ENCODE measurements at places on chromosomes 1 and 21.

- peak; percentile 69 for DNase-seq
Observed at GRCh38 chr21:41612674-41613532, 104.9 kb upstream of the TMPRSS2 start.

DNA sequence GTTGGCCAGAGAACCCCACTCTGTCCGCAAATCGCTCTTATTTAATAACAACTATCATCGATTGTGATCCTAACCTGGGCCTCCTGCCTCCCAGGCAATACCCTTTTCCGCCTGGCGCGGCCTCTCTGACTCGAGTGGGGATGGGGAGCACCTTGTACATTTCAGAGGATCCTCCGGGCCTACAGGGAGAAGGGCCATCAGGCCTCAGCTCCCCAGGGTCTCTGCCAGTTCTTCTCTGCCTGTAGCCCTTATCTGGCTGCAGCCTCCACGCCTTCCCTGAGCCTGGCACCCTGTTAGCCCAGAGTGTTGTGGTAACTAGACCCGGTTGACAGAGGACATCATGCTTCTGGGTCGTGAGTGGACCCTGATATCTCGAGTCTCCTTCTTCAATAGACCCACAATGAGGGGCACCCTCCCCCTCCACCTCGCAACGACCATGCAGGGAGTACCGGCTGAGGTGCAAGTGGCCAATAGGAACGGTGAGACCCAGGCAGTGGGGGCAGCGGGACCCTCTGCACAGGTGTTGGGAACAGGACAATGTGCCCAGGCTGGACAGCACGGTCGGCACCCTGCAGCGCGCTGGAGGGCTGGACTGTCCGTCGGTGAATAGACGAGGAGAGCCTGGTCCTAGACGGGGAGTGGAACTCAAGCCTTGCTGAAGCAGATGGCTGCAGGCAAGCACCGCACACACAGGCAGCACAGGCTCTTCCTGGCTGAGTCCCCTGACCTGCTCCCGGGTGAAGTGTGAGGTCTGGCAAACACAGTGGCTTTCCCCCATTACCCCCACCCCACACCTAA, 7.1 kb upstream of the CRYBG2 start:
- DNase-seq, result no peak

GRCh38 chr1:50368179-50369007, 54.9 kb downstream of the DMRTA2 start:
- peak; percentile 59 for DNase-seq

- no peak for DNase-seq
Observed at GRCh38 chr1:45647248-45648021, 23.6 kb upstream of the CCDC17 start.

GRCh38 chr1:189616893-189617292, 860.8 kb downstream of the BRINP3 start:
- DNase-seq, result no peak

GRCh38 chr1:237042526-237042891, 525 bp downstream of the RYR2 start:
- DNase-seq, result no peak

DNA sequence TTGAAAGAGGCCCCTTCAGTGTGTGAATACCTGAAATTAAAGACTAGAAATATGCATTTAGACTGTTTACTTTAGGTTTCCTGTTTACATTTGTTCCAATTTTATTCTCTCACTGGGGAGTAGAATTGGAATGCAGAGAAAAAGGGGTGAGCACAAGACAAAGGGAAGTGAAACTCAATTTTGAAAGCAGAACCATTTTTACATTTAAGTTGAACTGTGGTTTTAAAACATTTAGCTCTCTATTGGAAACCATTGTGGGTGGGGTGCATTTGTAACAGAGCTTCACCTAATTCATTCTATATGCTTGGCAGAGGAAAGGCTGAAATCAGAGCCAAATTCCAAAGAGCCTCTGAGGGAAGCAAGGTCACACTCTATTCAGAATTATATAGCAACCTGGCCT, 235.3 kb upstream of the C1orf105 start:
- no peak for DNase-seq

GRCh38 chr1:60051191-60051590, 22.4 kb downstream of the C1orf87 start:
- DNase-seq, result no peak

DNA sequence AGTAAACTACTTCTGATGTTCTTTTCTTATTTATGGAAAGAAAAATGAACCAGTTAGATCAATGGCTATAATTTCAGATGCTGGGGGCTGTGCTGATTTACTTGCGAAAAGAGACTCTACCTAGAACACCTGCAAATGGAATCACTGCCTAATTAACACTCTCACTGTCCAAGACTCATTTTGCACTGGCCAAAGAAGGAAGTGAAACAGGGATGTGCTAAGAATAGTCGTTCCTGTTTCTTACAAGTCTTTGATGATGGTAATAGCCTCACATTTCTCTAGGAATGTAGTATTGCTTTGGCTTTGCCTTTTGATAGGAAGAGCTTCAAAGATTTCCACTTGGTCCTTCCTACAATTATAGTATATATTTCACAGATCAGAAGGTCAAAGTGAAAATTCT, 12.7 kb upstream of the TSNAX start:
- no peak for DNase-seq

- DNase-seq, result no peak
Observed at GRCh38 chr1:45568421-45568820, 15.4 kb upstream of the NASP start.

GRCh38 chr1:64917328-64917861, 49.0 kb downstream of the JAK1 start:
- no peak for DNase-seq

DNA sequence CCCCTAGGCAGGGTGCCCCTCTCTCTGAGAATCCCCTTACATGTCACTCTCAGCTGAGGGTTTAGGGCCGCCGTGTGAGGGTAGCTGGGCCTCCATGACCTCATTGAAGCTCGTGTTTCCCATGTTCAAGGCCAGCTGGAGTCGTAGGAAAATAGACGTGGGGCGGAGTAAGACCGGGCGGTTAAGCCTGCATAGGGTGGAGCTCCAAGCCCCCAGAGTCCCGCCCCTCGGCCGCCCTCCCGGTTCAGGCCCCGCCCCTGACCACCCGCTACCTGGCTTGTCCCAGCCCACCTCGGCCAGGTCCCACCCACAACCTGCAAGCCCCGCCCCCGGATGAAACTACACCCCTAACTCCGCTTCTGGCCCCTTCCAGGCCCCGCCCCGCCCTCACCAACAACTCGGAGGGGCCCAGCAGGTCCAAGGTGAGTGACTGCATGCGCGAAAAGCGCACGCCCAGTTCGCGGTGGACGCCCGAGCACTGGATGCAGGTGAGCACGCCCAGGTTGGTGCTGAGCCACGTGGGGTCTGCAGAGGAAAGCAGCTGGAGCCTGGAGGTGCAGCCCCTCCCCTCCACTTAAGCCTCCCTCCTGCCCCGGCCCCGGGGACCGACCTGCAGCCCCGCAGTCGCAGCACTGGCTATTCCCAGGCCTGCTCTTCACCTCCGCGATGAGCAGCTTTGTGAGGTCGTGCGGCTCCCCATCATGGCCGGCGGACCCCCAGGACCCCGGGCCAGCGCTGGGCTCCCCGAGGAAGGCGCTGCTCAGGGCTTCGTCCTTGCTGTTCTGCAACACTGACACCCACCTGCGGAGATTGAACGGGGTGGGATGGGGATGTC, 12.2 kb upstream of the TCEA3 start:
- DNase-seq, result no peak

- DNase-seq, result no peak
Observed at GRCh38 chr21:34800797-34801518, 132.2 kb downstream of the CLIC6 start.

DNA sequence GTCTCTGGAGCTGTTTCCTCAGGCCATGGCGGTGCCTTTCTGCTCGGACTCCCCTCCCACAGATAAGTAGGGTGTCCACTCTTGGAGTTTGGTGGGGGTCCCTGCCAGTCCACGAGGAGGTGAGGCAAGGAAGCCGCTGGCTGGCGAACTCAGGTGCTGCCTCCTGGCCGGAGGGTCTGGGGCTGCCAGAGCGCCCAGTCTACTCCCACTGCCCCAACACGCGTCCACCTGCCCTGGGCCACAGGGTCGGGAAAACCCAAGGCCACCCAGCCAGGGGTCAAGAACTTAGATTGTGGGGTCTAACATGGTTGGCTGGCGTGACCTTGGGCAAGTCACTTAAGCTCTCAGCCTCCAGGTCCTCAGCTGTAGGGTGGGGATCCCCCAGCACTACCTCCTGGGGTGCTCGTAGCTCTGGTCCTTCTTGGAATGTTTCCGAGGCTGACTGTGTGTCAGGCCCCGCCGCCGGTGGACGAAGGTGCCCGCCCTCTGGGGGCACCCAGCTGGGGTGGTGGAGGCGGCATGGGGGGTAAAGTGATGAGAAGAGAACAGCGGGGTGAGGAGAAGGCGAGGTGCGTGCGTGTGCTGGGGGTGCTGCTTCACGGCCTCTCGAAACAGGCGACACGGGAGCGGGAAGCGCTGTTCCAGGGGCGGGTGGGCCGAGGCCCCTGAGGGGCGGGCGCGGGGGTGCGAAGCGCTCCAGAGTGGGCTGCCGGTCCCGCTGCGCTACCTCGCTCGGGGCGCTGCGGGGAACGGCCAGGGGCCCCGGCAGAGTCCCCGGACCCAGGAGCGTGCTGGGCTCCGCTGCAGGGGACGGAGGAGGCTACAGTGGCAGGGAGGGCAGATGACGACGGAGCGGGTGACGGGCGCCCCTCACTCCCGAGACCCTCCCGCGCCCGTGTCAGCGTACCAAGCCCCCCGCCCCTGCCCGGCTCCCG, 1.2 kb downstream of the SH2D5 start:
- no peak for DNase-seq

GRCh38 chr1:110211496-110212168, 1.5 kb downstream of the KCNC4 start:
- DNase-seq, result no peak

DNA sequence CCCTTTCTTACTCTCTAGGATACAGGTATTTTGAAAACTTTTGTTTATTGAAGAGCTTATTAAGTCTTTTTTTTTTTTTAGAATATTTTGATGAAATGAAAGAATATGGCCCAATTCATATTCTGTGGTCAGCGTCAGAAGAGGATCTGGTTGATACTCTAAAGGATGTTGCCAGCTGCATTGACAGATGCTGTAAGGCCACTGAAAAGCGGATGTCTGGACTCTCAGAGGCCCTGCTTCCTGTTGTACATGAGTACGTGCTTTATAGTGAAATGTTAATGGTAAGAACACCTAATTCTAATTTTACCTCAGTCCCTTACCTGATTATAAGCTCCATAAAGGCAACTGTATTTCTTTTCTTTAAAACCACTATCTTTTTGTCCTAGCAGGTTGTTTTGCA, 37.1 kb downstream of the SNX7 start:
- no peak for DNase-seq

GRCh38 chr1:210340311-210340710, 11.6 kb downstream of the HHAT start:
- no peak for DNase-seq

DNA sequence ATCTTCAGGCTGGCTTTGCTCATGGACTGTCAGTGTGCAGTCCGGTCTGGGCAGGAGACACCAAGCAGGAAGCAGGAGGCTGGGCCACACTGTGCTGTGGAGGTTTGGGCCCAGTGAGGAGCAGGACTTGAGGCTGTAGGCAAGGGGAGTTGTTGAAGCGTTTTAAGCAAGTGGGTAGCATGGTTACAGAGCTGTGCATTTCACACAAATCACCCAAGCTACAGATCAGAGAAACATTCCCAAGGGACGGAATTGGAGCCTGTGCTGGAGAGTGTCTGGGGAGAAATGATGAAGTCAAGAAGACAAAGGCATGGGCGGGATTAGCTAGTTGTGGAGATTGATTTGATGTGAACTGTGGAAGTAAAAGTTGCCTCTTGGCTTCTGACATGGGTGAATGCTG, 60.9 kb downstream of the KIF21B start:
- DNase-seq, result no peak

DNA sequence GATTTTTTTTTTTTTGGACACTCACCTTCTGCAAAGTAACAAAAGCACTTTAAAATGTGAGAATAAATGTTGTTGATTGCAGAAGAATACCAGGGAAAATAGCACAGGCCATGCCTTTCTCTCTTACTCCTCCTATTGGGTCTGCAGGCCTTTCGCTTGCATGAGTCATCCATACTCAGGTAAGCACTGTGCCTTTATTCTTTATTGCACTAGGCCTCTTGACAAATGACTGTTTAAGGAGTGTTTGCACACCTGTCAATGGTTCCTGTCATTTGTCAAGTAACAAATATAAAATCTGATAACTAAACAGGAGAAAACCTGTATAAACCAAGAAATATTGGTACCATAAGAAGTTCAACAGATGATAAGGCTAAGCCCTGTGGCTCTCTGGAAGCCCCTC, 106.5 kb downstream of the RGS7 start:
- no peak for DNase-seq

- DNase-seq, result no peak
Observed at GRCh38 chr1:210445485-210445884, 116.8 kb downstream of the HHAT start.

- DNase-seq, result peak; percentile 33
Observed at GRCh38 chr1:177780096-177780700, 189.7 kb downstream of the SEC16B start.

- DNase-seq, result no peak
Observed at GRCh38 chr21:41615613-41616012, 107.7 kb upstream of the TMPRSS2 start.

GRCh38 chr1:54944610-54945392, 35.6 kb upstream of the TMEM61 start:
- DNase-seq, result peak; percentile 70

- no peak for DNase-seq
Observed at GRCh38 chr1:114178936-114179335, 25.3 kb upstream of the SYT6 start.

GRCh38 chr1:56132520-56132919, 446.8 kb downstream of the PLPP3 start:
- no peak for DNase-seq

DNA sequence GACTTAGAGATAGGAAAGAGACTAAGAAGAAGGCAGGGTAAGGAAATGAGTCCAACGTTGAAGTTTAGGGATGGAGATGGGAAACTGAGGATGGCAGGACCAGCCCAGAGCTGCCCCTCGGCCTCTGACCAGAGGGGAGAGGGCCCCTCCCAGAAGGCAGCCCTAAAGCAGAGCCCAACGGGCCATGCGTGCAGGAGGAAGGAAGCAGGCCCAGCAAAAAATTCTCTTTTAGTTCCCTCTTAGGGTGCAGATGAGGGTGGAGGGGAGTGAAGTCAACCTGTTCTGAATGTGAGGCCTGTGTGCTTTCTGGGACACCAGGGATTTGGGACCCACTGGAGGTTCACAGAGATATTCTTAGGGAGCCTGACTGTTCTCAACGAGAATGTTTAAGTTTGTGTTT, 225.4 kb downstream of the RHOU start:
- DNase-seq, result no peak

- DNase-seq, result no peak
Observed at GRCh38 chr1:103373991-103374390, 151.5 kb upstream of the RNPC3 start.

GRCh38 chr1:227869851-227870305, 54.4 kb downstream of the PRSS38 start:
- peak; percentile 13 for DNase-seq

- peak; percentile 30 for DNase-seq
Observed at GRCh38 chr1:30805304-30806003, 47.9 kb upstream of the LAPTM5 start.

DNA sequence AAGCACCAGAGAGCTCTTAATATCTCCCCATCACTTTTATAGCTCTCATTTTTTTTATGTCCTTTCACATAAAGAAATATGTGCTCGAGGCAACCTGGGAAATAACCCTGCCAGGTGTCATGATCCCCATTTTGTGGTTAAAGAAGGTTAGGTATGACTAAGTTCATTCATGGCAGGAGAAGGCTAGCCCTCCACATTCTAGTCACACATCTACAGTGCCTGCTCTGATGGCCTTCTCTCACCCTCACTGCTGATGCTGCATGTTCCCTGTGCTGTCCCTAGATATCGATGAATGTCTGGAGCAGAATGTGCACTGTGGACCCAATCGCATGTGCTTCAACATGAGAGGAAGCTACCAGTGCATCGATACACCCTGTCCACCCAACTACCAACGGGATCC, 187.5 kb downstream of the TPR start:
- no peak for DNase-seq

All from DMS79 treated with DMSO at 0.1 percent for 48 hours (cell line).